Lung microvascular endothelial cell (primary cell): ENCODE measurements at places on chromosomes 7 and 10. TPM values are rescaled to one million over a fixed set of nuclear protein-coding genes. Genes with fewer than 3 reads are reported as not detected.

GRCh38 chr10:8289186-8289924 is 234.9 kb downstream of the GATA3 start:
- DNase-seq: no peak

- no peak for DNase-seq
Observed at GRCh38 chr7:21771906-21772610, 173.6 kb downstream of the CDCA7L start.

DNA sequence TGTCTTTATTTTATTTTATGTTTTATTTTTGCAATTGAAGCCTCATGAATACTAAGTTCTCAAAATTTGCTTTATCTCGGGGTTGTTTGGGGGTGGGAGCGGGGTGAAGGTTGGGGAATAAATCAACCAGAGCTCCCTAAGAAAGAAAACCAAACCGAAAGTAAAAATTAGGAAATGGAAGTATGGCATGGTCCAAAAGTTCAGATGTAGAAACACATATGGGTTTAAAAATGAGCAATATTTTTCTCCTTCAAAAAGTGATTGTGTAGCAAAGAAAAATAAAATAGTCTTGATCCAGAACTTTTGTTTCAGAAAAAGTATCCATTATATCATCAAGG is 177.4 kb upstream of the PLXDC2 start:
- no peak for DNase-seq

DNA sequence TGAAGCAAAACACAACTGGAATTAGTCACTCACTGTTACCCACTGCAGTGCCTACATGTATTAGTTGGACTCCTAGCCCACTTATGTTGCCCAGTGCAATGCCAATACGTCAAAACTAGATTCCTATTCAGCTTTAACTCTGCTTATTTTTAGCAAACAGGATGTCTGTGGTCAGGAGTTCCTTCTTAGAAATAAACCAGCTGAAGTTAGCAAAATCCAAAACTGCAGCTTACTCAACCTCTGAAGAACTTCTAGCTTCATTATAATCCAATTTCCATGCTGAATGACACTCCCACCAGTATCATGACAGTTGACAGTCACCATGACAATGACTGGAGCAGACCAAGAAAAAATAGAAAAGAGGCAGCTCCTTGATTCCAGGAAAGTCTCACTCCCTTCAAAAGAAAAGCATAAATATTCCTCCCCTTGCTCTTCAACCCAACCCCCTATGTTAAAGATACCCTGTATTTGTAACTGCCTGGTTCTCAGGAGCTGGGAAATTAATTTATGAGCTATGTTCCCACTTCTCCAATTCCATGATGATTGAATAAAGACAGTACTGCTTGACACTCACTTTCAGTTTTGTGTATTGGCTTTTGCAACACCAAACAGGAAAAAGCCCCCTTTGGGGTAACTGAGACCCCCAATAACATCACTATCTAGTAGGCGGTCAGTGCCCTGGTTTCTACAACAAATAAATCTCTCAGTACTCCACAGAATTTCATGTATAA is 327.4 kb downstream of the SORCS1 start:
- DNase-seq: no peak

Gene TEX36
- total RNA-seq: not detected in 2 replicates

GRCh38 chr7:13801669-13802068 is 187.8 kb downstream of the ETV1 start:
- peak; percentile 6 for DNase-seq

DNA sequence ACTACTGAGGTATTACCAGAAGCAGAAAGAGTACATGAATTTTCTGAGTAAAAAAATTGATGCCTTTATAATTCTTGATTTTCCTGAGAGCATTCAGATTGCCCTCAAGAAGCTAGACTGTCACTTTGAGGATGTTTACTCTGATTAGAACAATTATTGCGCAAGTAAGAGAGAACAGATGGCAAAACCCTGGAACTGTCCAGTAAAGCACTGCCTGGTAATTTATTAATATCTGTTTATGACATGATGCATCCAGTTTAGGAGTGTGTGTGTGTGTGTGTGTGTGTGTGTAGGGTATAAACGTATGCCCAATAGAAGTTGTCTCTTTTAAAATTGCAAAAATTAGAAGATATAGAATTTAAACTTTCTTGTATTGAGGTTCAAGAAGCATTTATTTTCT is 379.7 kb downstream of the PHTF2 start:
- DNase-seq: no peak

- no peak for DNase-seq
Observed at GRCh38 chr10:9796564-9796963, 1221.1 kb upstream of the CELF2 start.

- DNase-seq: no peak
Observed at GRCh38 chr10:72858067-72858466, 35.5 kb upstream of the OIT3 start.

- peak; percentile 30 for DNase-seq
Observed at GRCh38 chr10:72044417-72045041, 43.8 kb downstream of the SPOCK2 start.

Gene TMEM225B
- total RNA-seq: 0.22 TPM in 1 of 2 replicates, not detected in the other

Gene DRGX
- not detected in 2 replicates for total RNA-seq

- no peak for DNase-seq
Observed at GRCh38 chr10:122459561-122460273, 1.6 kb upstream of the HTRA1 start.

Gene GHITM
- total RNA-seq: 154 and 173 TPM in 2 replicates

DNA sequence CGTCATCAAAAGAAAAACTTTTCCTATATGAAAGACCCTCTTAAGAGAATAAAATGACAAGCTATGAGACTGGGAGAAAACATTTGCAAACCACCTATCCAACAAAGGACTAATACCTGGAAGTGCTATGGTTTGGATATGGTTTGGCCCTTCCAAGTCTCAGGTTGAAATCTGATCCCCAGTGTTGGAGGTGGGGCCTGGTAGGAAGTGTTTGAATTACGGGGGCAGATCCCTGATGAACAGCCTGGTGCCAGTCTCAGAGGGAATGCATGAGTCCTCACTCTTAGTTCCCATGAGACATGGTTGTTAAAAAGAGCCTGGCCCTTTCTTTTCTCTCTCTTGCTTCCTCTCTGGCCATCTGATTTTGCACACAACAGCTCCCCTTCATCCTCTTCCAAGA is 6.3 kb downstream of the ALDH18A1 start:
- no peak for DNase-seq

- DNase-seq: no peak
Observed at GRCh38 chr7:121360564-121360963, 31.8 kb downstream of the WNT16 start.

Gene INMT
- under 0.01 TPM in 1 of 2 replicates, not detected in the other for total RNA-seq

DNA sequence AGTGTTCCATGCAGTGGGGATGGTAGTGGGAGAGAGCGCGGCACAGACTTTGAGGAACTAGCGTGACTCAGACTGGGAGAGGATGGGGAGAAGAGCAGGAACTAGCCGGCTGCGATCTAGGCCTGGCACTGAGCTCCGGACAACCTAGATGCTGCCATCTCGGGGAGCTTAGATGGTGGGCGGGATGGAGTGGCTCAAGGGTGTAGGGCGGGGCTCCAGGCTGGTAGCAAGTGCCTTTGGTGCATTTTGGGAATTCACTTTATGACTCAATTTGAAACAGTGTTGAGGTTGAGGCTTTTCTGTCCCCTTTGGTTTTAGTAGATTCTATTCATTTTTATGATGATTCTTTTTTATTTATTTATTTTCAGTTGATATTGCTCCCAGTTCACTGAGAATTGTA is 185.3 kb upstream of the GPR26 start:
- no peak for DNase-seq

- no peak for DNase-seq
Observed at GRCh38 chr10:47035819-47036337, 124.7 kb downstream of the PTPN20 start.

DNA sequence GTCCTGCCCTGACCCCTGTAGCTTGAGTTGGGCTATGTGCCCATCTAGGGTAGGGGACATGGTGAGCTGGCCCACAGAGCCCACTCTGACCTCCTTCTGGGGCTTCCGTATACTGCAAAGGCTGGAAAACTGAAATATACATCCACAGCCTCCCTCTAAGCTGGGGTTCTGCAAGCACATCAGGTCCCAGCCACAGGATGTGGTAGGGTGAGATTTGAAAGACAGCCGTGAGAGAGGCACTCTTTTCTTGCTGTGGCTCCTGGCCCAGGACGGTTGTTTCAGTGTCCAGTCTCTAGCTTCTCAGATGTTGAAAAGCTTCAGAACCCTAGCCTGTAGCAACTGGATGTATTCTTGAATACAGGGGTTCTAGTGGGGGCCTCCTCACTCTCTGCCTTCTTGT is 60.1 kb upstream of the ADRB1 start:
- no peak for DNase-seq

Gene SCART1
- 0.22 and 0.40 TPM in 2 replicates for total RNA-seq

Gene BMPR1A
- total RNA-seq: 0.20 and 0.65 TPM in 2 replicates

GRCh38 chr7:130367088-130367755 is 13.1 kb upstream of the CPA1 start:
- DNase-seq: no peak

DNA sequence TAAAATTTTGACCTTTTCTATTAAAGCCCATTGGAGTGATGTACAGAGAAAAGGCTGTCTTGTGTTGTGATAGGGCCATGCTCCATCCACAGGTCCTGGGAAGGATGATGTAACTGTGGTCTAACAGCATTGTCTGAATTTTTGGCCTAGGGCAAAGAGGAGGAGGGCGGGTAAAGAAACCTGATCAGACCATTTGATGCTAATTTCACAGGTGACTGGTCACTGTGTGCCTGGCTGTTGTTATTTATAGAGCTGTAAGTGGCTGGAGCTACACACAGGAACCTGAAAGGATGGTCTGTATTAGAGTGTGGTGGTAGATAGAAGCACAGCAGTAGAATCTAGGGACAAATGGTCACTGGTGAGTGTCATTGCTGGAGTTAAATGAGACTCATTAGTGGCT is 182.1 kb downstream of the AUTS2 start:
- no peak for DNase-seq

GRCh38 chr7:36127075-36127740 is 25.8 kb upstream of the EEPD1 start:
- DNase-seq: peak; percentile 41

GRCh38 chr10:117216611-117217195 is 19.4 kb downstream of the KCNK18 start:
- DNase-seq: peak; percentile 70

DNA sequence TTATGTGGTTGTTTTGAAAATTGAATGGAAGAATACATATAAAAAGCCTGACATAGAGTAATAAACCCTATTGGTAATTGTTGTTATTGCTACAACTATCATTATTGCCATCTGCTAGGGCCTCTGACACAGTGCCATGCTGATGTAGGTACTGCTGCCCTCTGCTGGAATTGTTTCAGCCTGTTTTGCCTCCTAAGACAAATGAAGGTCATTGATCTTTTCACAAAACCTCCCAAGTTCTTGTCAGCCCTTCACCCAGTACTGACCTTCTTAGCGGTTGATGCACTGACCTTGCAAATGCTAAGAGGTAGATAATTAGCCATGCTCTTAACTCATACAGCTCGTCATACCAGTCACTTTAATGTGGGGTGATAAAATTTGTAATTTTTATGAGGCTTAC is 975.2 kb downstream of the SORCS1 start:
- DNase-seq: no peak

Gene CPA2
- total RNA-seq: not detected in 2 replicates

Gene GRK5
- total RNA-seq: 27.2 and 33.7 TPM in 2 replicates

DNA sequence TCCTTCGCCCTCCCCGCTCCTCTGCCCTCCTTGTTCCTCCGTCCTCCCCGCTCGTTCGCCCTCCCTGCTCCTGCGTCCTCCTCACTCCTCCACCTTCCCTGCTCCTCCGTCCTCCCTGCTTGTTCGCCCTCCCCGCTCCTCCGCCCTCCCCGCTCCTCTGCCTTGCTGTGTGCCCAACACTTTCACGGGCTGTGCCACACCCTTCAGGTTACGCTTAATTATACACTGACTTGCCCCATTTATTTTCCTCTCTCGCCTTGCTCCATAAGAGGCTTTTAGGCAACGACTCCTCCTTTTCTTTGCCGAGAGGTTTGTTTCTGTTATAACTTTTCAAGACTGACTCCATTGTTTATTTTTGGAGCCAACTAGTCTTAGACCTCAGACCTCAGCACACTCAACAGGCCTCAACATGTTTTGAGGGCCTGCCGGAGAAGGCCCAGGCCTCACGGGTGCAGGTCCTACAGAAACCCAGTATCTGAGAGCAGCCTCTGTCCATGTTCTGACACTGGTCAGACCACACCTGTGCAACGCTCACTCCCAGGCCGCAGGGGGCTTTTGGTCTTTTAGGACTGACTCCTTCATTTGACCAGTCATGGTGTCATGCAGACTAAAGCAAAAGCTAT is 18.2 kb upstream of the PRKAG2 start:
- DNase-seq: no peak

DNA sequence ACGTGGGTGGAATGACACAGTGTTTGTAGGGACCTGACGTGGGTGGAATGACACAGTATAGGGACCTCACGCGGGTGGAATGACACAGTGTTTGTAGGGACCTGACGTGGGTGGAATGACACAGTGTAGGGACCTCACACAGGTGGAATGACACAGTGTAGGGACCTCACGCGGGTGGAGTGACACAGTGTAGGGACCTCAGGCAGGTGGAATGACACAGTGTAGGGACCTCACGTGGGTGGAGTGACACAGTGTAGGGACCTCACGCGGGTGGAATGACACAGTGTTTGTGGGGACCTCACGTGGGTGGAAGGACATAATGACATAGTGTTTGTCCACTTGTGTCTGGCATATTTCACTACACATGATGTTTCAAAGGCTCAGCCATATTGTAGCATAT is 19.3 kb downstream of the PPP2R2D start:
- DNase-seq: no peak

Gene CPA4
- under 0.01 TPM in 1 of 2 replicates, not detected in the other for total RNA-seq

Gene RAB19
- total RNA-seq: 0.22 TPM in 1 of 2 replicates, not detected in the other

GRCh38 chr10:113284635-113285034 is 268.2 kb upstream of the HABP2 start:
- DNase-seq: no peak

- DNase-seq: no peak
Observed at GRCh38 chr7:80907141-80907601, 11.7 kb downstream of the SEMA3C start.

Gene SH2D4B
- total RNA-seq: under 0.01 TPM in 1 of 2 replicates, not detected in the other

Gene LHFPL3
- not detected in 2 replicates for total RNA-seq

DNA sequence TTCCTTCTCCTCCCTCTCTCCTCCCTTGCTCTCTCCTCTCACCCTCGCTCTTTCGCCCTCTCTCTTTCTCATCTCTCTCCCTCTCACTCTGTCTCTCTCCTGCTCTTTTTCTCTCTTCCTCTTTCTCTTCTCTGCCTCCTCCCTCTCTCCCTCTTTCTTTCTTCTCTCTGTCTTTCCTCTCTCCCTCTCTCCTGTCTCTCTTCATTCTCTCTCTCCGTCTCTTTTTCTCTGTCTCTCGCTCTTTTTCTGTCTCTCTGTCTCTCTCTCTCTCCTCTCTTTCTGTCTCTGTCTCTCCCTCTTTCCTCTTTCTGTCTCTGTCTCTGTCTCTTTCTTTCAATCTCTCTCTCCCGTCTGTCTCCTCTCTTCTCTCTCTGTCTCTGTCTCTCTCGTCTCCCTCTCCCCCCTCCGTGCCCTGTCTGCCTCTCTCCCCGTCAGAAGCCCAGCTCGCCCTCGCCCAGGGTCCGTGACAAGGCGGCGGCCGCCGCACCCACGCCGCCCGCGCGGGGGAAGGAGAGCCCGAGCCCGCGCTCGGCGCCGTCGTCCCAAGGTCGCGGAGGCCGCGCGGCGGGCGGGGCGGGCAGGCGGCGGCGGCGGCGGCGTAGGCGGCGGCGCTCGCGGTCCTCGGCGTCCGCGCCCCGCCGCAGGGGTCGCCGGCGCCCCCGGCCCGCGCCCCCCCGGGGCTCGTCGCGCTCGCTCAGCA is 21.3 kb upstream of the HSPB1 start:
- no peak for DNase-seq

Gene JAZF1
- total RNA-seq: 1.4 and 2.4 TPM in 2 replicates
